GM19239 (cell line): ENCODE measurements at places on chromosomes 16 and 17.

DNA sequence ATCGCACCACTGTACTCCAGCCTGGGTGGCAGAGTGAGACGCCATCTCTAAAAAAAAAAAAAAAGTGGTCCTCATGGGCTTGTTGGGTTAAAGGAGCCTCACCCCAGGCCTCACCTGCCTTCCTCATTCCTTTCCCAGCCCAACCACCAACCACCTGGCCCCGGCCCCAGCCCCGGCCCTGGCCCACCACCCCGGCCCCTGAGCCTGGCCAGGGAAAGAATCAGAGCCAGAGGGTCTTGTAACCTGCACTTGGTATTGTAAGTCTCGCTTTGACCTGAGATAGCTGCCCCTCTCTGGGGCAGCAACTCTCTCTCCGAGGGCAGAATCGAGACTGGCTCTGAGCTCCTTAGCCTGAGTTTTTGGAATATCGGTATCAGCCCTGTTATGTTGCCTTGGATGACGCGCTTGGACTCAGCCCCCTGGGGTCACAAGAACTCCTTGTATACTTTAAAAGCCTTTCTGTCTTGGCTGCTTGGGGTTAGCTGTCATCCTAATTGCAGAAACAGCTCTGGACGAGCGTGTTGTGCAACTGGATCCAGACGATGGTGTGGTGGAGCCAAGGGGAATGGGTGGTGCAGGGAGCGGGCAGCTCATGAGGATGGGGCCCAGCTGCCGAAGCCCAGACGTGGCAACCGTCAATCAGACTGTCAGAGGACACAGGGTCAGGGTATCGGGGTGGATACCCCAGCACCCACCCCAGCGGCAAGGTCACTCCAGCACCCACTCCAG, 14.6 kb downstream of the SMTNL2 start:
- no peak for DNase-seq

DNA sequence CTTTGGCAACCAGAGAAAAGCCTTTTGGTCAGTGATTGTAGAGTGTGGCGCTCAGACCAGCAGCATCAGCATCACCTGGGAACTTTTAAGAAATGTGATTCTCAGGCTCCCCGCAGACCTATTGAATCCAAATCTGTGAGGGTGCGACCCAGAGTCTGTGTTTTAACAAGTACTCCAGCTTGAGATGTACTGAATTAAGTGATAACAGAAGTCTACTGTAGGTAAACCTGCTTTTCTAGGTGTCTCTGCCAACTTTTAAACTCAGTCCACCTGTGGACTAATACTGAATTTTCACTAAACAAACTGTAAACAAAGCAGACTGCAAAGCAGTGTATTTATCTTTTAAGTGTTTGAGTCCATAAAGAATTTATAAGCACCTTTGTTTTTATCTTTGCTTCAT, 43.6 kb downstream of the NUP93 start:
- no peak for DNase-seq

DNA sequence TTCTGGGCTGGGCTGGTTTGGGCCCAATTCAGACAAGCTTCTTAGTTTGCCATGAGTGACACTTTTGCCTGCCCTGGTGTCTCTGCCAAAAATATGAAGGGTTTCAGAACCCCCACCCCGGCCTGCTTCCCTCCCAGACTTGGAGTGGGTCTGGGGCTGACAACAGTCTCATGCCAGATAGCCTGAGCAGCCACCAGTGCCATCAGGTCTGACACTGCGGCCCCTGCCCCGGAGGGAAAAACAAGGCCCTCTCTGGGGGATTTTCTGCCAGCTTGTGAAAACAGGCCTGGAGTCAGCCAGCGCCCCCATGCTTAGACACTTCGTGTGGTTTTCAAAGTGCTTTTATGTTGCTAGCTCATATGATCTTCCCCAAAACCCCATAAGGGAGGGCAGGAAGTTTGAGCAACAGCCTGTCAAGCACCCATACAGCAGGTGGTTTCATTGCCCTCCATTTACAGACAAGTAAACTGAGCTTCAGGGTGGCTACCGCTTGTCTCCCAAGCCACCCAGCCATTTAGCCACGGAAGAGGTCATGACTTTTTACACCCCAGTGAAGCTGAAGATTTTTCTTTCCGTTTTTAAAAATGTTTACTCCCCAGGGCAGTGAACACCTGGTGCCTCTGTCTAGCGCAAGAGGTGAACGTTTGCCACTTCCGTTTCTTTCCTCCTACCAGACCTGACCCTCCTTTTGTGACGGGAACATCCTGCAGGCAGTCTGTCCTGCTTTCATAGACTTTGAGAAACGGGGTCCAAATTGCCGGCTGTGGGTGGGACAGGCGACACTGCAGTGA, 300.6 kb downstream of the SEC14L1 start:
- peak; percentile 60 for DNase-seq

- DNase-seq: no peak
Observed at GRCh38 chr17:63609816-63610573, 9.3 kb downstream of the TACO1 start.

- DNase-seq: no peak
Observed at GRCh38 chr16:3013491-3013951, 798 bp downstream of the CLDN9 start.

GRCh38 chr16:35687071-35687470, 2227.7 kb downstream of the TP53TG3F start:
- DNase-seq: no peak

- DNase-seq: no peak
Observed at GRCh38 chr16:73616166-73616753, 568.3 kb upstream of the ZFHX3 start.

DNA sequence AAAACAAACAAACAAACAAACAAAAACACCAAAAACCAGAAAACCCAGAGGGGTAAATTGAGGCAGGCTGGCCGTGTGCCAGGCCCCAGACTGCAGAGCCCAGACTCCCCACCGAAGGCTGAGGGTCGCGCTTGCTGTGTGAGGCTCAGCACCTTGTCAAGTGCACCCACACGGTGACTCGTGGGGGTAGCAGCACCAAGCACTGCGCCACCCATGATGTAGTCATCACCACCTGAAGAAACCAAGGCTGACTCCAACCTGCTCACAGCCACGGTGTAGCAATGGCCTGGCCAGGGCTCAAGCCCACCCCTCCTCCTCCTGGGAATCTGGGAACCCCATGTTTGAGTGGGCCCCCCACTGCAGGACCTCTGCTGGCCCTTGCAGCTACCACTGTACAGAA, 11.9 kb downstream of the MCRIP1 start:
- DNase-seq: no peak

- no peak for DNase-seq
Observed at GRCh38 chr16:8736123-8736668, 61.2 kb downstream of the TMEM186 start.

- DNase-seq: no peak
Observed at GRCh38 chr16:2473446-2473926, 1.4 kb upstream of the TBC1D24 start.

DNA sequence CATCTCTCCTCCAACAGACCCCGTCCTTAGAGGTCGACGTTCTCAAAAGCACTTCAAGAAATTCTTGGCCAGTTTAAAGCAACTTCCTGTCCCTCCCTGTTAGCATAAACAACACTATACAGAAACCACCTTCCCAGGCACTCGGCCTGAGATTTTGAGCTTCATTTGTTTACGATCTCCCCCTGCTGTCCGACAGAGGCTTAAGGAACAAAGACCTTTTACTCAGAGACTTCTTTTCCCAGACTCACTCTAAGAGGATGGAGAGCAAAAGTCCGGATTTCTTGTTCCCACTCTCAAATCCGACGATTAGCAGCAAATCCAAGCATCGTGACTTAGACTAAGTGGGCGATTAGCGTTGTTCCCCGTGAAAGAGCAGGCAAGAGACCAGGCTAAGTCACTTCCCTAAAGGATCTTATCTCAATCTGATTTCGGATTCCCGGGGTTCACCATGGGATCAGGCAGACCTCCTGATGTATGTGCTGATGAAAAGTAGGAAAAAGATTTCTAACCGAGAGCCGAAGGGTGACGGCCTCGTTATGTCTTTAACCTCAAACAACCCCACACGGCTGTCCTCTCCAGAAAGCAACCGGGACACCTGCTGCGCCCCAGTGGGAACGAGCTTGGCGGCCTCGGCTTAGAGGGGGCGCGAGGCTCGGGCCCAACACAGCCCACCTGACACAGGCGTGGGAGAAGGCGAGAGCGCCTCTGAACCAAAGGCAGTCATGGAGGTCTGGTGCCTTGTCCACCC, 598 bp downstream of the INPP5K start:
- DNase-seq: peak; percentile 69

GRCh38 chr16:49698453-49698815, 157.5 kb downstream of the ZNF423 start:
- no peak for DNase-seq

- DNase-seq: no peak
Observed at GRCh38 chr17:76917829-76918228, 49.6 kb downstream of the MGAT5B start.

- no peak for DNase-seq
Observed at GRCh38 chr17:81371910-81372760, 23.1 kb upstream of the BAHCC1 start.

DNA sequence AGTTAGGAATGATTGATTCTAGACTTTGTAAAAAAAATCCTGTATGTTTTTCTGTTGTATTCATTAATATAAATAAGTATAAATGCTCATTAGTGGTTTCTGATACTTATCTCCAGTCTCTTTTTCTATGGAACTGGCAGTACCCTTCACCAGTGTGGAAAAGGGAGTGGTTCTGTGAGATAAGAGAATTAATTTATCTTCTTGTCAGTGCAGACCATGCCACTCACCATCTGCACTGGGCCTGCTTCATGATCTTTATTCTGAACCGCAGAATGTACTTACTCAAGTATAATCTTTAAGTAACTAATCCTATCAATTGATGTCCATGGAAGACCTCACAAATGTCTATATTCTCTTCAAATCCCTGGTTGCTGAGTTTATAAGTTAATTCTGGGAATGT, 836.1 kb upstream of the CDH8 start:
- DNase-seq: no peak

- DNase-seq: peak; percentile 12
Observed at GRCh38 chr16:75402821-75403475, 30.4 kb downstream of the CFDP1 start.

GRCh38 chr17:76884995-76885893, 17.0 kb downstream of the MGAT5B start:
- DNase-seq: no peak

DNA sequence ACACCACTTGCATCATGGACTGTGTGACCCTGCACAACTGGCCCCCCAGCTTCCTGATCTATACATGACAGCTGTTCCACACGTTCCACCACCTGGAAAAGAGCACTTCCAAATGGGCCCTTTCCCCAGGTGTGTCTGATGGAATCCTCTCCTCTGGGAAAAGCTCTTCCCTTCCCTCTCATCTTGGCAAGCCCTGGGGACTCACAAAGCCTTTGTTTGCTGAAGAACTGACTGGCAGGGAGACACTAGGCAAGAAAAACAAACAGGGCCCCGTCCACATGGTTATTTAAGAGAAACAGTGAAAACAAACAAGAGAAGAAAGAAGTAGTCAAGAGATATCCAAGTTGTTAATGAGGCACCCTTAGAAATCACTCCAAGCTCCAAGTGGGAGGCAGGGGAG, 52.6 kb downstream of the C16orf95 start:
- no peak for DNase-seq

DNA sequence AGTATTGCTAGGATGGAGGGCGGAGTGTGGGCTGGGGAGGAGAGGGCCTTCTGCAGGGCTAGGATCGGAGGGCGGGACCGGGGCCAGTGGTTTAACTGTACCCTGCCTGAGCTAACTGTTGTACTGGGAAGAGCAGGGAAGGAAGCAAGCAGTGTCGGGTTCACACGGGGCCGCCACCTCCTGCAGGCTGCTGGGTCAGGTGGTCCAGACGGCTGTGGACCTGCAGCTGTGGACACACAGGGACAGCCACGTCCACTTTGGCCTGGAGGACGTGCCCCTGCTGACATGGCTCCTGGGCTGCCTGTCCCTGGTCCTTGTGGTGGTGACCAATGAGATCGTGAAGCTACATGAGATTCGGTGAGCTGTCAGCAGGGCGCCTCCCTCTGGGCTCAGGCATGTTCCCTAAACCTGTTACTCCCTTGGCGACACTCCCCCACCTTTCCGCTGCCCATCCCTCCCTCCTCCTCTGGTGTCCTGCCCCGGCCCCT, 16.6 kb downstream of the CASKIN2 start:
- no peak for DNase-seq

DNA sequence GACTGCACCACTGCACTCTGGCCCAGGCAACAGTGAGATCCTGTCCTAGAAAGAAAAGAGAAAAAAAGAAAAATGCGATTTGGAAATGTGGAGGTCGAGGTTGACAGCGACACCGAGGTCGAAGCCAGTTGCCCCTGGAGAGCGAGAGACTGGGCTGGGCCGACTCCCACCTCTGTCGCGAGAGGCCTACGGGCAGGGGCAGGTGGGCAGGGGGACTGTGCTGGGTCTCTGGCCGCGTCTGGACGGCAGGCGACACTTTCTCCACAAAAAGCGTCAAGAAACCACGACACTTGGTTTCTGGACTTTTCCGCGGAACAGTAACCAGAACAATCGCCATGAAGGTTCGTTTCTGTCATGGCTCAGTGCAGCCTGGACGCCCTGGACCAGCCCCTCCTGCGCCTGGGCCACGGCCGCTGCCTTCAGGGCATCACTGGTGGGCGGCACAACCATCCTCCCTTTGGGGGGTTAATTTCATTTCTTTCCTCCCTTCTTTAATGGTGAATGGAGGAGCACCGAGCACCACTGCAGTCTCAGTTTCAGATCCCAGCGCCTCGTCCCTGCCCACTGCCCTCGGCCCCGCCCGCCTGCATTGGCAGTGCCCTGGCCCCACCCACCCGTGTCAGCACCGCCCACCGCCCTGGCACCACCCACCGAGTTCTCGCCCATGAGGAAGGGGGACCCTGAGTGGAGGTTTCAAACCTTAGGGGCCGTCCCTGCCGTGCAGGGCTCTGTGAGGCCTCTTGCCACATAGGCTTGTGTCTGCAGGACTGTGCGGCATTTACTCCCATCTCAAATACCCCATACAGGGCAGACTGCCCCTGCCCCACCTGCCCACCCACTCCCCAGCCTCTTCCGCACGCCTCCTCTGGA, 18.5 kb upstream of the CDH15 start:
- DNase-seq: no peak

DNA sequence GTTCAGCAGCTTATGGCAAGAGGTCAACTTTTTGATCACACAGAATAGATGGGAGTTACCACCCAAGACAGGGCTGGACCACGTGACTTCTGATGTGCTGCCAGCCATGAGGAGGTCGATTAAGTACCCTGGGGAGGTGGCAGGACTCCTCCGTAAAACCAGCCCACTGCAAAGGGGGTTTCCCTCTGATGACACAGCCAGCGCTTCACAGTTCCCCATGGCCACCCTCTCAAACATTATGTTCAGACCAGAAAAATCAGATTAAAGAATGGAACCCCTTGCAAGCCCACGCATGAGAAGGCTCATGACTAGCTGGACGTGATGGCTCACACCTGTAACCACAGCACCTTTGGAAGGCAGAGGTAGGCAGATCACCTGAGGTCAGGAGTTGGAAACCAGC, 222.9 kb downstream of the CPPED1 start:
- DNase-seq: no peak
